Left cardiac atrium (tissue), 4 donors: ENCODE measurements at places on chromosomes 1 and 21. TPM values are rescaled to one million over a fixed set of nuclear protein-coding genes. Genes with fewer than 3 reads are reported as not detected.

The C1orf185 gene
- not detected for total RNA-seq

DNA sequence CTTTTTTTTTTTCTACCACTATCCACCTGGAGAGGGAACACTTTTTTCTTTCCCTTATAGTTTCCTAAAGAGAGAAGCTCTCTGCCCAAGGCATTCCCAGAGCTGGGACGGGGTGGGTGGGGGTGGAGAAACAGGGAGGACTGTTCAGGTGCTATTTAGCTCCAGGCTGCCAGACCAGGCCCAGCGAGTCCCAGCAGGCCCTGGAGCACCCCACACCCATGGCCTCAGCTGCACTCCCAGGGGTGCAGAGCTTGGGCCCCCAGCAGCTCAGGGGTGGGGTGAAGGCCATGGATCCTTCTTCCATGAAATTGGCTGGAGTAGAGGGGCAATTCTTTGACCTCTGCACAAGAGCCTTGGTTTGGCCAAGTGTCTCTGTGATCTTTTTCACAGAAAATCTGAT, 4.1 kb downstream of the ETV3L start:
- no peak for DNase-seq

- DNase-seq = no peak
These were observed 113.8 kb downstream of the CAMTA1 start for GRCh38 chr1:6898974-6899539.

The ENSA gene
- 115 TPM for total RNA-seq

DNA sequence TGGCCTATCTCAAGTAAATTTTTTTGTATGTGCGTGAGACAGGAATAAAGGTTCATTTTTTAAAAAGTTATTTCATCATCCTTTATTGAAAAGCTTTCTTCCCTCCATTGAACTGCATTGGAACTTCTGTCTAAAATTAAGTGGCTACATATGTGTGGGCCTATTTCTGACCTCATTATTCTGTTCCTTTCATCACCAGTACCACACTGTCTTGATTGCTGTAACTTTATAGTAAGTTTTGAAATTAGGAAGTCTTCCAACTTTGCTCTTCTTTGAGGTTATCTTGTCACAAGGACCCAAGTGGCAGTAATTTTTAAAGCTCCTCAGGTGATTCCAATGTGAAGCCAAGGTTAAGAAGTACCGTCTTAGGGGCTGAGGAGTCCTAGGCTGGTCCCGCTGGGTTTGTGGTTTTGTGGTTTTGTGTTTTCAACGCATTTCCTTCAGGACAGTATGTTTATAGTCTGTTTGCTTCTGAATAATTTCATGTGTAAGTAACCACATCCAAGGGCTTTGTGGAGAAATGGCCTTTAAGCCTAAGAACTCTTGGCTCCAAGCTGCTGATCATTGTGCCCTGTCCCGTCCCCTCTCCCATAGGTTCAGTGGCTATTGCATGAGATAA, 12.4 kb upstream of the SCAF4 start:
- DNase-seq = no peak

- DNase-seq = no peak
These were observed 47.6 kb upstream of the RAP1A start for GRCh38 chr1:111571987-111572386.

The TESK2 gene
- 2.8 TPM for total RNA-seq
